Left lung (tissue), 14 donors: ENCODE measurements at places on chromosomes 16 and 17. TPM values are rescaled to one million over a fixed set of nuclear protein-coding genes. Genes with fewer than 3 reads are reported as not detected.

EPN3 gene
- polyA plus RNA-seq: 5.6 TPM

TTYH2 gene
- 21.8 TPM for polyA plus RNA-seq

KCNJ18 gene
- not detected for polyA plus RNA-seq

WIPF2 gene
- polyA plus RNA-seq: 34.4 TPM

KRT32 gene
- polyA plus RNA-seq: not detected

NPIPA2 gene
- not detected for polyA plus RNA-seq

PKMYT1 gene
- 17.2 TPM for polyA plus RNA-seq

TLCD3B gene
- polyA plus RNA-seq: 0.28 TPM

TRIM47 gene
- polyA plus RNA-seq: 26.9 TPM

SHCBP1 gene
- polyA plus RNA-seq: 12.5 TPM

SLC38A10 gene
- 61.4 TPM for polyA plus RNA-seq

SLC5A11 gene
- 0.33 TPM for polyA plus RNA-seq

C17orf50 gene
- 0.20 TPM for polyA plus RNA-seq

CCL16 gene
- polyA plus RNA-seq: 0.40 TPM

CHST6 gene
- polyA plus RNA-seq: 1.3 TPM

ATP2A3 gene
- polyA plus RNA-seq: 7.6 TPM

PRAC2 gene
- not detected for polyA plus RNA-seq

CDH3 gene
- polyA plus RNA-seq: 54.8 TPM

SPAG7 gene
- 74.8 TPM for polyA plus RNA-seq
